ENCODE measurements at places on chromosomes 2 and 18.

DNA sequence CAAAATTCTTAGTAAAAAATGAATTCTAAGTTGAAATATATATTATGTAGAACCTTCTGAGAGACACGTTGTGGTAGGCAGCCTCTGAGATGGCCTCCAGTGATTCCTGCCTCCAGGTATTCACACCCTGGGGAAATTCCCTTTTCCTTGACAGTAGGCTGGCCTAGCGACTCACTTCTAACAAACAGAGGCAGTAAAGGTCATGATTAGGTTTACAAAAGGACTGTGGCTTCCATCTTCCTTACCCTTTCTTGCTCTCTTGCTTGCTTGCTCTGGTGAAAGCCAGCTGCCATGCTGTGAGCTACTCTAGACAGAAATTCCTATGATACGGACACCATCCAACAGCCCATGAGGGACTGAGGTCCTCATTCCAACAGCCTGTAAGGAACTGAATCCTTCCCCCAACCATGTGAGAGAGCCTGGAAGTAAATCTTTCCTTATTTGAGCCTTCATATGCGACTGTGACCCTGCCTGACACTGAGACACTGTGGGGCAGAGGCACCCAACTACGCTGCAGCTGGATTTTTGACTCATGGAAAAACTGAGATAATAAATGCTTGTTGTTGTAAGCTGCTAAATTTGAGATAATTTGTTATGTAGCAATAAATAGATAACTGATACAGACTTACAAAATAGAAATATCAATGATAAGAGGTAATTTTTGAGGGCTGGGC is 32.7 kb upstream of the SERTAD2 start:
- DNase-seq = no peak

DNA sequence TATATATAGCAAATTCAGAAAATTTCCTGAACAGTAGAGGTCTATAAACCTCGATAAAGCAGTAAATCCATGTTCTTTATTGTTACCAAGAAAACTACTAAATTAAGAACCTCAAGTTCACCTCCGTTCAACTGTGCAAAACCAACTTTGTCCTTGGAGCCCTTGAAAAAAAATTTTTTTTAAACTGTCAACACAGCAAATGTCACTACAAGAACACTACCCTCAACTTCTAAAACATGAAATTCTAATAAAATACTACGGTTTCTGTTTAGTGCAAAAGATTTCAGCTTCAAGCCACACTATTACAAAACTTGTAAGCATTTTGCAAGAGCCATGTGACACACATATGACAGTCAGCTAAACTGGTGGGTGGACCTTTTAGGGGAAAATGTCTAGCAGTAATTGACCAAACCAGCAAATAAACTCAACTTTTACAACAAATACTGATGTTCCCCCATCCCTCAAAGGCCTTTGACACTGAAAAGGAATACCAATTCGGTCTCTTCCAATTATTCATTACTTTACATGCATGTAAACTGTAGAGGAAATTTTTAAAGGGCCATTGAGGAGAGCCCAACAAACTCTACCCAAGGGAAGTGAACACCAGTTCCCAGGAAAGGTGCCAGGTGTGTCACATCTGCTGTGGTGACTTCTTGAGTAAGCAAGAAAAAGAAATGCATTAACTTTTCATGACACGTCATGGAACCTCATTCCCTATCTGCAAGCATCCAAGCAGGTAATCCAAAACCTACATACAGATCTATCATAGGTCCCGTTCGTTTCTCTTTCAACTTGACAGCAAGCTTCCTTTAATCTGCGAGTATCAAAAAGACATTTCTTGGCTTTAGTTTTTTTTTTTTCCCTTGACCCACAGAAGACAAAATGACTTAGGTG is 1.4 kb downstream of the RAB1A start:
- no peak for DNase-seq

DNA sequence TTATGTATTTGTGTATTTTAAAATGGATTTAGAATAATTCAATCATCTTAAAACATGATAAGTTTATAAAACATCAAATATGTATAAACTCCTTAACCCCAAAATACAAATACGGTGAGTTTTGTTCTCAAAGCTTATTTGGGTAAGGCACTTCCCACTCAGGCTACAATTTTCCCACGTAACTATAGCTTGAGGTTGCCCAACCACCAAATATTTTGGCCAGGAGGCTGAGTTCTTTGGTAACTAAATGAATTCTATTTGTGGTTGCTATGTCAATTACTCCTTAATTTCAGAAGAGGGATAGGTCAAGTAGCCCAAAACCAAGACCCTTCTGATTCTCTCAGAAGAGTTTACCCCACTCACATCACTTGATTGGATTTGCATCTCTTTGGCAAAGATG is 70.4 kb downstream of the MYL12B start:
- DNase-seq = no peak

- no peak for DNase-seq
Measured at GRCh38 chr2:158103411-158104012, 1.8 kb downstream of the UPP2 start.

DNA sequence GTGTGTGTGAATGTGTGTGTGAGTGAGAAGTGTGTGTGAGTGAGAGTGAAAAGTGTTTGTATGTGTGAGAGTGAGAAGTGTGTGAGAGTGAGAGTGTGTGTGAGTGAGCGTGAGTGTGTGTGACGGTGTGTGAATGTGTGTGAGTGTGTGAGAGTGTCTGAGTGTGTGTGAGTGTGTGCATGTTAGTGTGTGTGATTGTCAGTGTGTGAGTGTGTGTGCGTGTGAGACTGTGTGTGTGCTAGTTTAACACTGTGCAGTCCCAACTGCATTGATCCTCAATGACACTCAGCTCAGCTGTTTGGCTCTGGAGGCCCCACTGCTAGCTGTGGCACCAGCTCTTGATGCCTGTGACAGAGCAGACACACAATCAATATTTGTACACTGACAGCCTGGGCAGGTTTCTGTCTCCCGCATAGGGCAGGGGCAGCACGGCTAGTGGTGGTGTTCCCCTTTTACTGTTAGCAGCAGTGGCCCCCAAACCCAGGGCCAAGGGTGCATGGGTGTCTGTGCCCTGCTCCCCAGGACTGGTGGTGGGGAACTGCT is 135.0 kb downstream of the INHBB start:
- no peak for DNase-seq

- no peak for DNase-seq
Measured at GRCh38 chr2:32622570-32623310, 5.1 kb upstream of the TTC27 start.

DNA sequence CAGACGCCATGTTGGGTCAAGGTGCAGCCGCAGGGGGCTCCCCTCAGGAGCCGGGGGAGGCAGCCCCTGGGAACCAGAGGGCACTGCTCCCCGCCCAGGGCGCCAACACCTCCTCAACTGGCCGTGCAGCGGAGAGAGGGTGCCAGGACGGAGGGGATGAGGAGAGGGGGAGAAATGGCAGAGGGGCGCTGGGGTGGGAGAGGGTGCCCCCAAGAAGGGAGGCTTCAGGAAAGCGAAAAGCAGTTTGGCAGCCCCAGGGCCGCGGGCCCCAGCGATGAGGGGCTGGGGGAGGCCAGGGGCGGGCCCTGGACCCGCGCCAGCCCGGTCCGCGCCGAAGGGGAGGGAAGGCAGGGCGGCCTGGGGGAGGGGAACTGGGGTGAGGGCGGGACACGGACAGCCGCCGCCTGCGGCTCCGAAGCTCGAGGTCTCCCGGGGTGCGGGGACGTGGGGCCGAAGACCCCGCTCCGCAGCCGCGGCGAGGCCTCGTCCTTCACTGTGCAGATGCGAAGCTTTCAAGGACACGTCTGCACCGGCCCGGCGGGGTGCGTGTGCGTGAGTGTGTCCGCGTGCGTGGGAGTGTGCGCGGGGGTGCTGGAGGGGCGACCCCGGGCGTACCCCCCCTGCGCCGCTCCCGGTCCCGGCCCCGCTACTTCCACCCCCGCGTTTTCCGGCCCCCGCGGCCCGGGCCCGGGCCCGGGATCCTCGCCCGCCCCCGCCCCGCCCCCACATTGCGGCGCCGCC is 1.4 kb downstream of the DNMT3A start:
- DNase-seq = no peak

GRCh38 chr2:133737242-133737993 is 169.2 kb upstream of the NCKAP5 start:
- DNase-seq = no peak

GRCh38 chr2:84102274-84102673 is 356.8 kb downstream of the SUCLG1 start:
- DNase-seq = no peak

GRCh38 chr2:41871080-41871479 is 176.7 kb upstream of the PKDCC start:
- DNase-seq = no peak

GRCh38 chr2:240968731-240969624 is 29.4 kb upstream of the SNED1 start:
- no peak for DNase-seq

GRCh38 chr2:234398531-234398930 is 98.3 kb downstream of the ARL4C start:
- no peak for DNase-seq

DNA sequence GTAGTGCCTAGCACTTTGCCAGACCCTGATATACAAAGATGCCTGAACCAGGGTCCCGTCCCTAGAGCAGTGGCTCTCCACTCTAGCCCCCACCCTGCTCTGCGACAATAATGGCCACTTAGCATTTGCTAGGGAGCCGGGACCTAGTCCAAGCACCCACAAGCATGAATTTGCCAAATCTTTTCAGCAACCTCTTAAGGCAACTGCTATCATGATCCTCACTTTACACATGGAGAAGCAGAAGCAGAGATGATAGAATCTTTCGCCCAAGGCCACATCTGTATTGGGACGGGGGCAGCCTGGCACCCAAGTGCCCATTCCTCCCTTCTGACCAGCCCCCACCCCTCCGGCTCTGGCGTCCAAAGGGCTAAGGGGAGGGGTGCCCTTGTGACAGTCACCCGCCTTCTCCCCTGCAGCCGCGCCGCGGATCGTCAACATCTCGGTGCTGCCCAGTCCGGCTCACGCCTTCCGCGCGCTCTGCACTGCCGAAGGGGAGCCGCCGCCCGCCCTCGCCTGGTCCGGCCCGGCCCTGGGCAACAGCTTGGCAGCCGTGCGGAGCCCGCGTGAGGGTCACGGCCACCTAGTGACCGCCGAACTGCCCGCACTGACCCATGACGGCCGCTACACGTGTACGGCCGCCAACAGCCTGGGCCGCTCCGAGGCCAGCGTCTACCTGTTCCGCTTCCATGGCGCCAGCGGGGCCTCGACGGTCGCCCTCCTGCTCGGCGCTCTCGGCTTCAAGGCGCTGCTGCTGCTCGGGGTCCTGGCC is 13.0 kb downstream of the SIGLEC15 start:
- no peak for DNase-seq

GRCh38 chr2:85405201-85406059 is 4.7 kb downstream of the CAPG start:
- no peak for DNase-seq

- no peak for DNase-seq
Measured at GRCh38 chr2:67526283-67526682, 129.2 kb downstream of the ETAA1 start.

GRCh38 chr2:48253301-48253700 is 276.7 kb upstream of the STON1 start:
- no peak for DNase-seq

GRCh38 chr2:172211512-172211911 is 108.8 kb upstream of the DLX2 start:
- DNase-seq = no peak

- DNase-seq = no peak
Measured at GRCh38 chr18:26667046-26667445, 118.7 kb upstream of the KCTD1 start.

DNA sequence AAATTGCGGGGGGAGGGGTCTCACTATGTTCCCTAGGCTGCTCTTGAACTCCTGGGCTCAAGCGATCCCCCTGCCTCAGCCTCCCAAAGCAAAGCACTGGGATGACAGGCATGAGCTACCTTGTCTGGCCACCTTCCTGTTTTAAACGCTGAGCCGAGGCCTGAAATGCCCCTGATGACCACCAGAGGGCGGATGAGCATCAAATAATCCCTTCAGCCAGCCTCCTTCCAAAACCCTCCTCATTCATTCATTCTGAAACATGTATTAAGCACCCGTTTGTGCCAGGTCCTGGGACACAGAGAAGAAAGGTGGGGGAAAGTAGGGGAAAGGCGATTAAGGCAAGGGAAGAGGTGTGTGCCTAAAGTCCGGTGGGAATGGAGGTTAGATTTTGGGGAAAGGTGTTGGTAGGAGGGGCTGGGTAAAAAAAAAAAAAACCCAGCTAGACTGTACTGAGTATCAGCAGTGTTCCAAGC is 30.7 kb upstream of the PTMA start:
- no peak for DNase-seq

DNA sequence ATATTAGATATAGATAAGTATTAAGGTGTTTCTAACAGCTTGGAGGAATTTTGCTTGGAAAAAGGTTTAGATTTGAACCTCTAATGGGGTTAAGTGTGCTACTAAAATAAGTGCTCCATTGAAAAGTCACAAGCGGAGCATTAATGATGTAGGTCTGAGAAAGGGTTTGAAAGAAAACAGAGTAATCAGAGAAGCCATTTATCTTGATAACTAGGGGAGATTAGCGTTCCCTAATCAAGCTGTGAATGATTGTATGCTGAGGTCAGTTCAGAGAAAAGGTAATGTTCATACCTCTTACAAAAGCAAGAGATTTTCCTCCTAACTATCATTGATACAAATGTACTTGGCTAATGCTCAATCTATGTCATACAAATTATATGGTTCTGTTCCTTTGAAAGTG is 1.5 kb downstream of the ARHGAP25 start:
- DNase-seq = no peak

GRCh38 chr2:237411092-237411601 is 2.8 kb downstream of the COL6A3 start:
- DNase-seq = no peak

- DNase-seq = no peak
Measured at GRCh38 chr2:205161156-205161839, 521.0 kb upstream of the NRP2 start.

DNA sequence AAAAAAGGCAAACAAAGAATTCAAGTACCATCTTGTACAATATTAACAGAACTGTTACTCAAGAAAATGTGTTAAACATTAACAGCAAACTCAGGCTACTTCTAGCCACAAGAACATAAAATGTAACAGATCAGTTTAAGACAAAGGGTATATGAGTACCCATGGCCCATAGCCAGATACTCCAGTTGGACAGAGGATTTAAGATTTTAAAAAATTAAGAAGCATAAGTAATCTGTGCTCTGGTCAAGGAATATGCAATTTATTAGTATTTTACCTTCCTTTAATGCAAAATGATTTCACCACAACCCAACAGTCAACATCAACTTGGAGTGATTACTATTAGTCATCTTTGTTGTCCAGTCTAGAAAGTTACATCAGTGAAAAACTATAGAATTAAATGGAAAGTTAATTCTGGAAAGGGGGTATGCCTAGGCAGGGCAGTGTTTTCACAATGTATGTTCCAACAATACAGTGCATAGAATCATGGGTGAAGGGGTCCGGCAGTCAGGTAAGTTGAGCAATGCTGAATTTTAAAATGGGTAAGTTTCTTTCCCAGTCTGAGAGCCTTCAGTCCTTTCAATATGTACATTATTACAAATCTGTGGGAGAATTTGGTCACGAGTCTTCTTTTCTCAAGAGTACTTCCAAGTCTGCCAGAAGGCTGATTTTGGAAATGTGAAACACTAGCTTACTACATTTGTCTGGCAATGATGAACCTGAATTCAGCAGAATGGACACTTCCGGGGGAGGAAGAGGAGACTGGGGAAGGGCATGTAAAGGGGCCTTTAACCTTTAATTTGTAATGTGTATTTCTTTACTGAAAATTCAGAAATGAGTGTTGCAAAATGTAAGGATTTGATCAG is 34.5 kb downstream of the SFT2D3 start:
- no peak for DNase-seq

- no peak for DNase-seq
Measured at GRCh38 chr2:75068546-75068945, 110.1 kb downstream of the POLE4 start.
